ENCODE measurements at places on chromosomes 5 and 9.

DNA sequence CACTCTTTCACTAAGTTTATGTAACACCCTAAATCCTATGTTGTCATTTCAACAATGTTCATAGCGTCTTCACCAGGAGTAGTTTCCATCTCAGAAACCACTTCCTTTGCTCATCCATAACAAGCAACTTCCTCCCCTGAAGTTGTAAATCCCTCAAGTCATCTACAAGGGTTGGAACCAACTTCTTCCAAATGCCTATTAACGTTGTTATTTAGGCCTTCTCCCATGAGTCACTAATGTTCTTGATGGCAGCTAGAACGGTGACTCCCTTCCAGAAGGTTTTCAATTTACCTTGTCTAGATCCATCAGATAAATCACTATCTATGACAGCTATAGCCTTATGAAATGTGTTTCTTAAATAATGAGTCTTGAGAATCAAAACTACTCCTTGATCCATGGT is 73.3 kb upstream of the TARS1 start:
- no peak for DNase-seq

- peak; percentile 61 for DNase-seq
Measured at GRCh38 chr5:115544043-115544435, 536 bp downstream of the FEM1C start.

GRCh38 chr5:66888613-66889012 is 292.4 kb downstream of the MAST4 start:
- DNase-seq, result no peak

DNA sequence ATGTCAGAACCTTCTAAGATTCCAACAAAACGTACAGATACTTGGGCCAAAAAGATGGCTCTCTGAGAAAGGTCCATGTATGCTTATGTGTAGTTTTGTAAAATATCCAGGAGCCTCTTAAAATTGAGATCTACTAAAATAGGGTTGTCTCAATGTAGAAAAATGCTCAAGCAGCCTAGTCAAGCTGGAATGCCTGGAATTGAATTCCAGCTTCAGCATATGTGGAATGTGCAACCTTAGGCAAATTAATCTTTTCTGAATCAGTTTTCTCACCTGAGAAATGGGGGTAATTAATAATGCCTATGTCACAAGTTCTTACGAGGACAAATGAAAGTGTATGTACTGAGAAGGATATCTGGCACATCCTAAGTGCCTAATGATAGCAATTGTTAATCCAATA is 662.4 kb downstream of the DTWD2 start:
- DNase-seq, result no peak

GRCh38 chr9:121909111-121909510 is 184.0 kb downstream of the TTLL11 start:
- DNase-seq, result no peak
